ENCODE measurements at places on chromosomes 12 and 14.

DNA sequence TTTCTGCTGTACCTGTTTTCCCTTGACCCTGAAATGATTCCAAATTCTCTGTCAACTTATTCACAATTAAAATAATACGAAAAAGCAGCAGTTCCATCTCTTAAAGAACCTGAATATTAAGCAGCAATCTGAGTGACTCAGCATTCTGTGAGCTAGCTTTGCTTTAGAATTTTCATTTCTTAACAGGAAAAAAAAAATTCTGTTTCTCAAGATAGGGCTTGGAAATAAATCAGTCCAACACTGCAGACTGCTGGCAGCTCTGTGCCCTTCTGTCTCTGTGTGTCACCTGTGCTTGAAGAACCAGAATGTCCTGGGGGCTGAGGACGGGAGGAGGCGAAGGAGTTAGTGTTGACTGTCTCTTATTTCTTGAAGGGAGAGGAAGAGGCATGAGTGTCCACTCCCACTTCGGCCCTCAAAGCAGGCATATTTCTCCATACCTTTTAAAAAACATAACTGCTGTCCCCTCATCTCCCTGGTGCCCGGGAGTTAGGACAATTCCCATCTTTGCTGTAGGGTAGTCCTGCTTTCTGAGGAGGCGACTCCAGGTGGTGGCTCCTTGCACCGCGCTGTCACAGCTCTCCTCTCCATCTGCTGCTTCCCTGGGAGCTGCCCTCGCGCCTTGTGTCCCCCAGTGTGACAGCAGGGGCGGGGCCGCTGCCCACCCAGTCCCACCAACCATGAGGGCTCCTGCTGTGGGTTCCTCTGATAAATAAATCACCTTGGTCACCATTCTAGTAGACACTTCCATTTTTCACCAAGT is 203.1 kb downstream of the CALM1 start:
- no peak for DNase-seq

GRCh38 chr12:126358806-126359205 is 1293.6 kb downstream of the AACS start:
- DNase-seq: no peak

- DNase-seq: no peak
Measured at GRCh38 chr14:32300136-32300535, 29.0 kb upstream of the AKAP6 start.

GRCh38 chr14:90804292-90805083 is 11.7 kb downstream of the TTC7B start:
- DNase-seq: no peak

GRCh38 chr14:22482782-22483553 is 106.1 kb downstream of the DAD1 start:
- no peak for DNase-seq

GRCh38 chr12:55724226-55724939 is 4.2 kb downstream of the RDH5 start:
- DNase-seq: peak; percentile 67

- no peak for DNase-seq
Measured at GRCh38 chr14:93745603-93746273, 42.5 kb downstream of the PRIMA1 start.

DNA sequence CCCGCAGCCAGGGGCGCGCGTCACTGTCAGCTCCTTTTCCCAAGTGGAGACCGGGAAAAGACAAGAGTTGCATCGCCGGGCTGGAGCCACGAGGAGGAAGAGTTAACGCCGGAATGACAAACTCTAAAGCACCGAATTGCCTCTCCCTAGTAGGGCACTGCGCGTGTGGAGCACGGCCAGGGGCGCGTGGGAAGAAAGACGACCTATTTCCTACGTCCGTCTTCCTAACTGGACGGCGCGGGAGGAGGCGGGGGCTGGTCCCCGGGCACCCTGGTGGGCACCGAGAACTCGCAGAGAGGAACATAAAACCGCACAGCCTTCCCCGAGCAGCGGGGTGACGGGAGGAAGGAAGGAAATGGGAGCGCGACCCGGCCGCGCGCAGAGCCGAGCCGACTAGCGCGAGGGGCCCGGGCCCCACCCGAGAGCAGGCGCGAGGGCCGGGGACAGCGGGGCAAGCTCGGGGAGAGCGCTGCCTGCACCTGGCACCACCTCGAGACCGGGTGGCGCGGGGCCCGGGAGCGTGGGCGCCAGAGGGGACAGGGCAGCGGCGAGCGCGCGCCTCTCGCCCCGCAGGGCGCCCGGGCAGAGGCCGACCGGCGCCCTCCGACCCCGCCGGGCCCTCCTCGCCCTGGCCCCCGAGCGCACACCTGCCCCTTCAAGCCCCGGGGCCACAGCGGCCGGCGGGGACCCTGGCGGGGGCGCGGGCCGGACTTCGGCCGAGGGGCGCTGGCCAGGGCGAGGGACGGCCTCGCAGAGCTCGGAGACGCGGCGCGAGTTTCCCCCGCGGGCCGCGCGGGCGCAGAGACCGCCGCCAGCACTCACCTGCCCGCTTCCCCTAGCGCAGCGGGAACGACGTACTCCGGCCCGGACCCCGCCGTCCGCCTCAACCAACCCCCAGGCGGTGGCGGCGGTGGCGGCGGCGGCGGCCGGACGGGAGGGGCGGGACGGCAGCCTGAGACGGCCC is at the start of gene SETD3:
Gene SETD3, minus strand, starts transcription at position 954 of the 964 bp plus-strand sequence. CDS start 15,054 bp downstream, outside the sequence.
- peak; percentile 8 for DNase-seq

DNA sequence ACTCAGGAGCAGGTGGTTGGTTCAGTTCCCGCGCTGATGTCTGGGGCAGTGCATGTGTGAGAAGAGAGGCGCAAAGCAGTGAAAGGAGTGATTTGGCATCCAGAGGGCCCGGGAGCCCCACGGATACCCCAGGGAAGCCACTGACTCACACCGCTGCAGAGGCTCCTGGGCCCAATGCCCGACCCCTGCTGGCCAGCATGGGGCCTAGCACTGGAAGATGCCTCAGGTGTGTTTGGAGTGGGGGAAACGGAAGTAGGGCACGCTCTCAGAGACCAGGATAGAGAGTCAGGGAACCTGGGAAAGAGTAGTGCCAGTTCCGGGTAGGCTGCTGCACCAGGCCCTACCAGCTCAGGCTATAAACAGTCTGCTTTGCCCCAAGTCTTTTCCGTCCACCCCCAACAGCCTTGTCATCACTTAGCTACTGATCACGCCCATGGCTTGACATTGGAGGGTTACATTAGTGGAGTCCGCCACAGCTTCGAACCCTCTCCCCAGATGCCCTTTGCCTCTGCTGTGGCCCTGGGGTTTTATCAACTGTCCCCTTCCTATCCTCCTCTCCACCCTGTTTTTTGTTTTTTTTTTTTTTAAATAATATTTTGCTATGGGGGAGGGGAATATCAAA is 9.5 kb upstream of the CSAD start:
- peak; percentile 51 for DNase-seq

GRCh38 chr12:108576660-108577234 is 14.4 kb downstream of the ISCU start:
- DNase-seq: no peak

GRCh38 chr12:4446335-4446734 is 720 bp upstream of the FGF6 start:
- DNase-seq: no peak

GRCh38 chr12:120971299-120972180 is 6.8 kb upstream of the HNF1A start:
- peak; percentile 66 for DNase-seq

GRCh38 chr14:80425686-80426085 is 214.4 kb upstream of the DIO2 start:
- no peak for DNase-seq

- DNase-seq: no peak
Measured at GRCh38 chr14:37623426-37623951, 28.1 kb downstream of the TTC6 start.

GRCh38 chr12:27305673-27306456 is 26.8 kb upstream of the BMAL2 start:
- DNase-seq: peak; percentile 42

DNA sequence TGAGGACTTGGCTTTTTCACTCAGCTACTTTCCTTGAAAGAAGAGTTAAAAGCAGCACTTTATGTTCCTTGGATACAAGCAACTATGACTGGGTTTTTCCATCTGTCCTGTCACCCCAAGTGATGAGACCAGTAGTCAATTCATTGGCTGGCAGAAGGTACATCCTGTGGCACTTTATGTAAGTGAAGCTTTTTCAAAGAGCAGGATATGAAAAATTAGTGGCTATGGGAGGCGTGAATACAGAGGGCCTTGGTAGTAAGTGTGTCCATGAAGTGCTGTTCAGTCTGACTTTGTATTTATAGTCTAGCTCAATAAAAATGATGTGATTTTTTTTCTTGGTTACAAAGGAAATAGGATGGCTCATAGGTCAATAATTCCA is 68.8 kb downstream of the DRAM1 start:
- DNase-seq: no peak

- DNase-seq: no peak
Measured at GRCh38 chr14:28613532-28613931, 153.1 kb upstream of the FOXG1 start.

DNA sequence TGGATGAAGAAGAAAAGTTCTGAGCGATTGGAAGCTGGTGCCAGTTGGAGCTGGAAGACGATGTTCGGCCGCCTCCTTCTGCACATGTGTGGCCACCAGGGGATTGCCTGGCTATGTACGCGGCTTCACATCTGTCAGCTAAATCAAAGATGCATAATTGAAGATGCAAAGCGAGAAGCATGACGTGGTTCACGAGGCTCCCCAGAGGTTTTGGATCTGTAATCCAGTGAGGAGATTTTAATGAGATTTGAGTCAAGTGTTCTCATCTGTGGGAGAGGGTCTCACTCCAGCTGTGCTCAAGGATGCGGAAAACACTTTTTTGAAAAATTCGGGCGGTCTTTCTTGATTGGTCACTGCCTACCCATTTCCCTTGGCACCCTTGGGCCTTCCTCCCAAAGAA is 94.6 kb downstream of the PAX9 start:
- DNase-seq: no peak

DNA sequence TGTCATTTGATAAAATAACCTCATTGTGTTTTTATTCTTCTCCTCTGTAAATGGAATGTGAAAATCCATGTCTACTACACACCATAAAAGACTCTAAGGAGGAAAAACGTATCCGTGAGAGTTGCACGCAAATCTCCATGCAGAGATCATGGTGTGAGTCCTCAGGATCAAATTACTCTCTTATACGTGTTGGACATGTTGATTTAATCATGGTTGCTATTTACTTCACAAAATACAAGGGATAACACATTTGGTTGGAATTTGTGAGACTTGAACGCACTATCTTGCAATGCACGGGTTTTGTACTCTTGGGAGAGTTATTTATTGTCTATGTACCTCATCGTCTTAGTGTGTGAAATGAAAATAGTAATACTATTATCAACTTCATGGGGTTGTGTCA is 128.0 kb upstream of the RASSF8 start:
- DNase-seq: no peak

Data from CD4-positive, alpha-beta T cell treated with Interleukin-15 for 4 hours (primary cell).